ENCODE measurements at places on chromosomes 7 and 10. TPM values are rescaled to one million over a fixed set of nuclear protein-coding genes. Genes with fewer than 3 reads are reported as not detected.

Gene CTNNA3
- total RNA-seq, result 0.70 TPM

Gene ZNF425
- total RNA-seq, result 1.4 TPM

Gene OLAH
- 0.16 TPM for total RNA-seq

Gene HOXA5
- total RNA-seq, result 16.1 TPM

Gene CH25H
- total RNA-seq, result 1.2 TPM

Gene INMT
- 1.6 TPM for total RNA-seq

Gene AOAH
- 36.1 TPM for total RNA-seq

Gene KIF20B
- 6.0 TPM for total RNA-seq

Gene PAX4
- 0.96 TPM for total RNA-seq

Gene NXPH1
- not detected for total RNA-seq

Gene CAV2
- total RNA-seq, result 10.2 TPM

Gene TBX20
- total RNA-seq, result 0.46 TPM

Gene AMZ1
- total RNA-seq, result 1.3 TPM

Gene MMRN2
- 8.3 TPM for total RNA-seq

Gene PDE1C
- 4.8 TPM for total RNA-seq

Gene SLC26A3
- total RNA-seq, result 1,687 TPM

Gene KNDC1
- total RNA-seq, result 0.32 TPM

Gene CFAP69
- total RNA-seq, result 4.5 TPM

Gene VIM
- 128 TPM for total RNA-seq

Gene GIMAP2
- 8.3 TPM for total RNA-seq

Gene CHAT
- total RNA-seq, result 1.6 TPM

Gene ELN
- total RNA-seq, result 5.0 TPM

Gene FZD8
- 14.8 TPM for total RNA-seq

Gene TRIP6
- 42.7 TPM for total RNA-seq

Gene GSDME
- total RNA-seq, result 0.96 TPM

Gene WNT2
- 0.20 TPM for total RNA-seq

Gene PIK3AP1
- total RNA-seq, result 13.2 TPM

Gene HOXA7
- total RNA-seq, result 29.8 TPM

Gene SPDYE2B
- not detected for total RNA-seq
